ENCODE measurements at places on chromosomes 4 and X.

GRCh38 chr4:187060551-187060950 is 336.9 kb upstream of the FAT1 start:
- no peak for DNase-seq

GRCh38 chr4:153113061-153113837 is 91.0 kb upstream of the TRIM2 start:
- no peak for DNase-seq

- DNase-seq: no peak
Observed at GRCh38 chr4:76623217-76624045, 188.4 kb downstream of the SHROOM3 start.

- no peak for DNase-seq
Observed at GRCh38 chr4:25098964-25099891, 61.0 kb downstream of the SEPSECS start.

- no peak for DNase-seq
Observed at GRCh38 chr4:89324671-89325070, 17.1 kb upstream of the GPRIN3 start.

GRCh38 chrX:133913658-133914388 is 71.6 kb downstream of the GPC3 start:
- DNase-seq: no peak

GRCh38 chr4:138188406-138189084 is 53.6 kb downstream of the SLC7A11 start:
- no peak for DNase-seq

GRCh38 chr4:95676190-95676589 is 127.4 kb upstream of the UNC5C start:
- no peak for DNase-seq

GRCh38 chrX:136540226-136540625 is 8.2 kb downstream of the VGLL1 start:
- DNase-seq: no peak

- peak; percentile 19 for DNase-seq
Observed at GRCh38 chr4:119597377-119597776, 31.2 kb downstream of the PDE5A start.

GRCh38 chr4:2082627-2083026 is 23.5 kb downstream of the NAT8L start:
- DNase-seq: no peak

DNA sequence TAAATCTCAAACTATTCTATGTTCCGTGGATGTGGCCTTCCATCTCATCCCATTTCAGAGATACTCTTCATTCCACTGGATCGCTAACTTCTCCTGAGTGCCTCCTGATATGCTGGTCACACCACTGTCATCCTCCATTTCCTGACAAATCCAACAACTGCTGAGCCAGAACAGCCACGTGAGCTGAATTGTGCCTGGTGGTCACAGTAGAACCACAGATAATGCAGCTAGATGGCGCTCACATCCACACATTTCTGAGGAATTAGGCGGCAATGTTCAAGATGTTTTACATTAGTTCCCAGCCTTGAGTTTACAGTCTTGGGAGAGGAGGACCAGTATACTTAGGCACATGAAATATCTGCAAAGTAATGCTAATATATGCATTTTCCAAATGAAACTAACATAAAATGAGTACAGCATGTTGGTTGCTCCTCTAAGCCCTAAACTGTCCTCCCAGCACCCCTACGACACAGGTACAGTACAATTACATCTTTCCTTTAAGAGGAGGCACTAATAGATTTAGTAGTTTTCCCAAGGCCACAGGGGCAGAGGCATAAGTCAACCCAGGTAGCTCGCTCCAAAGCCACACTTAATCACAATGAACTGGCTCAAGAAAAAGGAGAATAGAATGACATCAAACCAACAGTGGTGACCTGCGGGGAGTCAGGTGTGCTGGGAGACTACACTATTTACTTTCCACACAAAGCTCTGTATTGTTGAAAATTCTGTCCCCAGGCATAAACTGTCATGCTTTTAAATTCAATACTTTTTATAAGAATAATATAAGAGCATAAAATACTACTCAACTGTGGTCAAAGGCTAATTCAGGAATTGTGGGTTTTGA is 134.2 kb downstream of the CHIC2 start:
- peak; percentile 90 for DNase-seq

DNA sequence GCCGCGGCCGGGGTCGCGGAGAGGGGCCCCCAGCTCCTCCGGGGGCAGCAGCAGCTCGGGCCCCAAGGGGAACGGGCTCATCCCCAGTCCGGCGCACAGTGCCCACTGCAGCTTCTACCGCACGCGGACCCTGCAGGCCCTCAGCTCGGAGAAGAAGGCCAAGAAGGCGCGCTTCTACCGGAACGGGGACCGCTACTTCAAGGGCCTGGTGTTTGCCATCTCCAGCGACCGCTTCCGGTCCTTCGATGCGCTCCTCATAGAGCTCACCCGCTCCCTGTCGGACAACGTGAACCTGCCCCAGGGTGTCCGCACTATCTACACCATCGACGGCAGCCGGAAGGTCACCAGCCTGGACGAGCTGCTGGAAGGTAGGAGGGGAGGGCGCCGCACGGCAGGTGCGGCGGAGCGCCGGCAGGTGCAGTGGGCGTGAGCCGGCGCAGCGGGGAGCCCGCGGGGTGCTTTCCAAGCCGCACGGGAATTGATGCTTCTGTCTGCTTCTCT is 886 bp downstream of the DCLK2 start:
- DNase-seq: peak; percentile 60

DNA sequence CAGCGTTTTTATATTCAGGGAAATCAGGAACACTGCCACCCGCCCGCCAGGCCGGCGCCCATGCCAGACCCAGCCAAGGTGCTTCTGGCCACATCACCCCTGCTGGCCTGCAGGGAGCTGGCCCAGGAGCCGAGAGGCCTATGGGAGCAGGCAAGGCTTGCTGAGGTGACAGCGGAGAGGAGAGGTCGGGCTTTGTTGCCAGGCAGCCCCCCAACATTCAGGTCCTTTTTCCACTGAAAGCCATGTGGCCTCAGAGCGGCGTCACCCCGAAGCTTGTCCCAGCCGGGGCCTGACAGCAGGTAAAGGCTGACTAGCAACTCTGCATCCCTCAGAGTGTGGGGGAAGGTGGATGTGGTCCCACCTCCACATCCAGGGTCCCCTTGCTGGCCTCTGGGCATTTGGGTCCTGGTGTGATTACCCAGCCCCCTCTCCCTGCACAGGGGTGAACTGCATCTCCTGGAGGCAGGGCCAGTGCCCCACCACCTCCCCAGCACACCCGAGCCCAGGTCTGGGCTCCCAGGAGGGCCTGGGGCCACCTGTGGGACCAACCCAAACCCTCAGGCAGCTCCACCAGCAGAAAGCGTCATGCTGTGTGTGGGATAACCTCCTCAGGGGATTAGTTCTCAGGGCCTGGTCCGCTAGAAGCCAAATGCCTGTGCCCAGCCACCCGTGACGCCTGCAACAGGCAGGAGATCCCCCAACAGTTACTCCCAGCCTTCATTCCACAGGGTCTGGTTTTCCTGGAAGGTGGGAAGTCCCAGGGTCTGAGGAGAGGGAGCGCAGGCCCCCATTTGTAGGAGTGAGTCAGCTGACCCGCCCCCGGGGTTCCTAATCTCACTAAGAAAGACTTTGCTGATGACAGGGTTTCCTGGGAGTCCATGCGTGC is at the start of gene PDE6B:
Gene PDE6B (plus strand): TSS at position 869 of the 886 bp plus-strand sequence. CDS start 54 bp downstream, outside the sequence.
- peak; percentile 74 for DNase-seq

DNA sequence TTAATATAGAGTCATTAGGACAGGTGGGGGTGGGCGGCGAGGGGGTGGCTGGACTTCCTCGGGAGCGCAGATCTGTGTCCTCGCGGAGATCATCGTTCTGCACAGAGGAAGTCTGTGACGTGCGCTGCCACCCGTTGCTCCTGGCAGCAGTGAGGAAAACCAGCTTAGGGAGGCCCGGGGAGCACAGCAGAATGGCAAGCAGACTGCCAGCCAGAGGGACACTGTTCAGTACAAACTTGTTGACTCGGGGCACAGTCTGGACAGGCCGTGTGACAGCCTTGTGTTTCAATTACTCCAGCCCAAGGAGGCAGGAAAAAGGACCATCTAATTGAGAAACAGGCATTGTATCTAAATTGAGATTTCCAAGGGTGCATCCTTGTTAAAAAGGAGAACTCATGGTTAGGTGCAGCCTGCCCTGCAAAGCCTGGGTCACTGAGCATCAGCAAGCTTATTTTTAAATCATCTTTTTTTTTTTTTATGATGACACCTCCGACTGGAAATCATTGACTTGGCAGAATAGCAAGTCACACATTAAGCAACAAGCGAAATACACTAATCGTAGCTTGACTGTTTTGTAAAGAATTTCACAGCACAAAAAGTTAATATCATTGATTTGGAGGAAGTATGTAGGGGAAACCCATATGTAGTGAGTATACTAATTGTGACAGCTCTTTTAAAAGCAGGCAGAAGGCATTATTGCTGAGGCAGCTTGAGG is 512.0 kb upstream of the FAT1 start:
- no peak for DNase-seq

- peak; percentile 29 for DNase-seq
Observed at GRCh38 chr4:54384563-54384962, 155.5 kb downstream of the PDGFRA start.

- no peak for DNase-seq
Observed at GRCh38 chr4:146190456-146190855, 14.9 kb downstream of the LSM6 start.

- DNase-seq: no peak
Observed at GRCh38 chr4:138911909-138912703, 103.5 kb upstream of the NOCT start.

GRCh38 chr4:10667701-10668326 is 16.8 kb downstream of the CLNK start:
- no peak for DNase-seq

- no peak for DNase-seq
Observed at GRCh38 chr4:102579794-102580462, 78.8 kb downstream of the NFKB1 start.

DNA sequence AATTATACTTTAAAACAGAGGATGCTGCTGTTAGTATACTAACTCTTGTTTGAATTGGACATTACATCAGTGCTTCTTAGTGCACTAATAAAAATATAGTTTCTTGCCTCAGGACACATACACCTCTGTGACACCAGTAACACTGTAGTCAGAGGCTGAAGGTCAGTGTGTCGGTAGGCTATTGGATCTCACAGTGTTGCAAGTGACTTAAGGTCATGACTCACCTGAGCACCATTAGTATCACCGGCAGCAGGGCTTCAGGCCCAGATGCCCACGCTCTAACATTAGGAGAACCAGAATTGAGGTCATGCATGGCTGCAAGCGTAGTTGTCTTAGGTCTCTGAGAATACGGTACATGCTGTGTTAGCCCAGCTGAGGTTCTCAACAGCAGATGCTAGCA is 15.2 kb downstream of the ETDC start:
- DNase-seq: no peak

GRCh38 chr4:14188214-14188613 is 560.7 kb upstream of the BOD1L1 start:
- DNase-seq: no peak

- DNase-seq: no peak
Observed at GRCh38 chr4:119788349-119789266, 160.0 kb upstream of the PDE5A start.

DNA sequence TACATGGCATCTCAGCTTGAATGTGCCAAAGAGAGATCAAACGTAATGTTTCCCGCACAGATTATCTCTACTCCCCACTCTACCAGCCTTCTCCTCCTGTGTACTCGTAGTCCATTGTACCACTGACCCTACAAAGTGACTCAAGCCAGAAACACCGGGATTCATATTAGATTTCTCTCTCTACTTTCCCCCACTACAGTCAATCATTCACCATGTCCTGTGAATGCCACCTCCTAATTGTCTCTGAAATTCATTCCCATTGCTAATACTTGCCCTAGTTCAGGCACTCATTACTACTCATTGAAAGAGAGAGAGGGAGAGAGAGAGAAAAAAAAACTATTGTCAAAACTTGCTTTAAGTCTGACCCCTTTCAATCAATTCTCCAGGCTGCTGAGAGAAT is 78.2 kb upstream of the LHFPL1 start:
- no peak for DNase-seq

DNA sequence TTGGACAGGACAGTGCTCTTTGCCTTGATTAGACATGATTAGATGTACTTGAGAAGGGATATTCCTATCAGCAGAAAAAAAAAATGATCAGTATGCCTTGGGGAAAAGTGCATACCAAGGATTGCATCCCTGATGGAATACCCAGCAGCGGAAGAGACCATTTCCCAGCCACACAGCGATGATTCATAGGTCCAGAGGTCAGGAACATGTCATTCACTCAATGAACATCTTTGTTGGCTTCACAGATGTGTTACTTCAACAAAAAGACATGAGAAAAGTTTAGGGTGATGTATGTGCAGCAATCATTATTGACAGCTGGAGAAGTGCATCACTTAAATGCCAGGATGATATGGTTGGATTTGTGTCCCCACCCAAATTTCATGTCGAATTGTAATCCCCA is 293.5 kb downstream of the ZNF674 start:
- DNase-seq: no peak

DNA sequence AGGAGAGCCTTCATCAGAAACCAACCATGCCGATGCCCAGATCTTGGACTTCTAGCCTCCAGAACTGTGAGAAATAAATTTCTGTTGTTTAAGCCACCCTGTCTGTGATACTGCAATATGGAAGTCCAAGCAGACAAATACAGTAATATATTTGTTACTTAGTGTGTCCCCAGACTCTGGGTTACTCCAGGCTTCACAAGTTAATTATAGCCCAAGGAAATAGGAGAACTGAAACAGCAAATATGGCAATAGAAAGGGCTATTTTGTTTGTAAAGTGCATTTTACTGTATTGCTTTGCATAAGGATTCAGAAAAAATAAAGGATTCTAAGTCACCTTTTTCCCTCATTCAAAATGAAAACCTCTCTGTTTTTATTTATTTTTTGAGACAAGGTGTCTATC is 15.7 kb downstream of the TIGD4 start:
- DNase-seq: no peak

- no peak for DNase-seq
Observed at GRCh38 chr4:170675568-170676262, 586.0 kb upstream of the AADAT start.

DNA sequence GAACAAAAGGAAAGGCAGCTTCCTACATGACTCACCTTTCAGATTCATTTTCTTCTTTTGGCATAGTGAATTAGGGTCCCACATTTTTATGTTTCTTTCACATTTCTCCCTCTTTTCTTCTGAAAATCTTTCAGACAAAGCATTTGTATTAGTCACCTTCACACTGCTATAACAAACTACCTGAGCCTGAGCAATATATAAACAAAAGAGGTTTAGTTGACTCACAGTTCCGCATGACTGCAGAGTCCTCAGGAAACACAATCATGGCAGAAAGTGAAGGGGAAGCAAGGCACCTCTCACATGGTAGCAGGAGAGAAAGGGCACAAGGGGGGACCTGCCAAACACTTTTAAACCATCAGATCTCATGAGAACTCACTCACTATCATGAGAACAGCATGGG is 36.9 kb downstream of the MAGEA9 start:
- no peak for DNase-seq

- DNase-seq: no peak
Observed at GRCh38 chrX:43679778-43680177, 23.7 kb downstream of the MAOA start.

- DNase-seq: no peak
Observed at GRCh38 chr4:106273831-106274230, 42.2 kb downstream of the TBCK start.

DNA sequence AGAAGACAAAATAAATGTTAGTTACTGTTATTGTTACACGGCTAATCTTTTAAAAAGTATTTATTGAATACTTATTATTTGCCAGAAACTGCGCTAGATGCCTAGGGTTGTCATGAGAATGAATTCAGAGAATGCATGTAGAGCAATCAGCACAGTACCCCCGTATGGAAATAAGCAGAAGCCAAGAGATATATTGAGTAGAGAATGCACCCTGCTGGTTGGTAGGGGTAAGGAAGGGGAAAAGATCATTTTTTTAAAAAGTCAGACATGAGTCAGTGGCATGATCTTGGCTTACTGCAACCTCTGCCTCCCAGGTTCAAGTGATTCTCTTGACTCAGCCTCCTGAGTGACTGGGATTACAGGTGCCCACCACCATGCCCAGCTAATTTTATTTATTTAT is 13.1 kb upstream of the DRP2 start:
- DNase-seq: peak; percentile 8

Measured in iPS-NIHi11 (cell line).